ENCODE measurements at places on chromosomes 2 and 18. TPM values are rescaled to one million over a fixed set of nuclear protein-coding genes. Genes with fewer than 3 reads are reported as not detected.

DNA sequence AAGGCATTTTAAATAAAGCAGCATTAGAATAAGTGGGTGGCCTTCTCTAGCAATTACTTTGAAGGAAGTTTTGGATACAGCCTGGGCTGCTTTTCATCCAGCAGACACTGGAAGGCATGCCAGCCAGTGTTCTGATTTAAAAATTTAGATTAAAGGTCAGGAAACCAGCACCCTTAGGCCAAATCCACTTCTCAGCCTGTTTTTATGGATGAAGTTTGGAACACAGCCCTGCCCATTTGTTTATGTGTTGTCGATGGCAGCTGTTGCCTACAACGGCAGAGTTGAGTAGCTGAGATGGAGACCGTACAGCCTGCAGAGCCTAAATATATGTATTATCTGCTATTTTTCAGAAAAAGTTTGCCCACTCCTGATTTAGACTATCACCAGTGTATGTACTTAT, 313.6 kb upstream of the ACVR2A start:
- no peaks in the 10 kb centered on the region for H3K36me3 ChIP-seq
- H3K27me3 ChIP-seq, result no peaks in the 10 kb centered on the region
- H3K4me3 ChIP-seq, result no peak overlapping the region
- no peaks in the 10 kb centered on the region for H3K4me1 ChIP-seq

GRCh38 chr2:199309411-199309810, 148.3 kb downstream of the SATB2 start:
- DNase-seq, result no peak
- H3K36me3 ChIP-seq, result no peaks in the 10 kb centered on the region
- H3K27ac ChIP-seq, result no peak overlapping the region
- no peaks in the 10 kb centered on the region for H3K4me1 ChIP-seq

DNA sequence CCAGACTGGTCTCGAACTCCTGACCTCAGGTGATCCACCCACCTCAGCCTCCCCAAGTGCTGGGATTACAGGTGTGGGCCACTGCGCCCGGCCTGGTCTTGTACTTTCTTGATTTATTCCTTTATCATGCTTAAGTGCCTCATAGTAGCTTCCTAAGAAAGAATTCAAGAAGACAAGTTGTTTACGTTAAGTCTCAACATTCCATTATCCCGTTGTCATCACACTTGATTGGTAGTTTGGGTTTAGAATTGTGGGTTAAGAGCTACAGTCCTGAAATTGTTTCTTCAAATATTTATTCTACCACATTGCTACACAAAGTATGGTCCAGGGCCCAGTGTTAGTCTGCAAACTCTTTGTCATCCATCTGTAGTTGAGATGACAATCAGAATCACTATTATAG, 194.0 kb downstream of the VWC2L start:
- H3K4me3 ChIP-seq, result no peak overlapping the region
- H3K4me1 ChIP-seq, result no peaks in the 10 kb centered on the region
- no peak overlapping the region for H3K27ac ChIP-seq

DNA sequence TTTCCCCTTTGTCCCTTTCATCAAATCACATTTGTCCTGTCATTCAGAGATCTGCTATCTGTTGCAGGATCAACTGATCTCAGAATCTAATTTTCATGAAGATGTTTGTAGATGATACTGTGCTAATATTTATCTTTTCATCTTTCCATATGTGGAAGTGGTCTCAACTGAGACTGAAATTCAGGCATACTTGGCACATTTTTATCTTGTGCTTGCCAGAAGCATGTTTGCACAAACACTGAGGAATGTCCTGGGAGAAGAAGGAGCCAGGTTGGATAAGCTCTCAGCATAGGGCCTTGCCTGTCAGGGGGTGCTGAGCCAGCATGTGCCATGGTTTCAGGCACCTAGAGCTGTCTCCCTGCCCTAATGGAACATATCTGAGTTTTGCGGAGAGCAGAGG, 24.5 kb upstream of the MMADHC start:
- H3K4me3 ChIP-seq, result no peak overlapping the region
- no peaks in the 10 kb centered on the region for H3K4me1 ChIP-seq
- H3K27me3 ChIP-seq, result no peaks in the 10 kb centered on the region
- no peak overlapping the region for H3K27ac ChIP-seq

GRCh38 chr18:78658531-78658930, 321.1 kb upstream of the SALL3 start:
- H3K4me1 ChIP-seq, result no peaks in the 10 kb centered on the region
- no peak for DNase-seq
- no peaks in the 10 kb centered on the region for H3K27me3 ChIP-seq
- H3K4me3 ChIP-seq, result no peak overlapping the region
- H3K36me3 ChIP-seq, result no peaks in the 10 kb centered on the region

DNA sequence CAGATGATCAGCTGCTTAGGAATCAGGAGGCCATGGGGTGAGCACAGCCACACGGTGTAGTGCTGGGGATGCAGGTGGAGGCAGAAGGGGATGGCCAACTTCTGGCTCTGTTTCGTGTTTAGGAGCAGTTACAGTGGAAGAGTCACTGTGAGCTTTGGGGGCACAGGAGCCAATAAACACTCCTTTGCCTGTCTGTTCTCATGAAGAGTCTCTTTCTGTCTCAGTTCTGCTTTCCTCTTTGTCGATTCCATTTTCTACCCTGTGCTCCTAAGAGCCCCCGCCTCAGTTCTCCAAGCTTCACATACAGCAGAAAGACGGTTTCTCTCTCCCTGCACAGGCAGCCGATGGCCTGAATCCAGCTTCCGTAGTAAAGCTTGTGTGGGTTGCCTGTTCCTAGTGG, 21.0 kb upstream of the RRM2 start:
- no peak overlapping the region for H3K27ac ChIP-seq
- H3K4me1 ChIP-seq, result no peaks in the 10 kb centered on the region
- no peak for DNase-seq
- H3K27me3 ChIP-seq, result no peaks in the 10 kb centered on the region

GRCh38 chr2:99275882-99276281, 20.4 kb upstream of the LYG2 start:
- no peaks in the 10 kb centered on the region for H3K4me1 ChIP-seq
- H3K36me3 ChIP-seq, result no peaks in the 10 kb centered on the region
- H3K4me3 ChIP-seq, result no peak overlapping the region
- no peak for DNase-seq

GRCh38 chr2:76711490-76711889, 810.7 kb downstream of the LRRTM4 start:
- H3K27ac ChIP-seq, result no peak overlapping the region
- no peaks in the 10 kb centered on the region for H3K27me3 ChIP-seq
- H3K4me1 ChIP-seq, result no peaks in the 10 kb centered on the region
- no peaks in the 10 kb centered on the region for H3K36me3 ChIP-seq

CRYGC gene
- not detected for total RNA-seq

UGT1A9 gene
- total RNA-seq, result not detected

LDAH gene
- 32.1 TPM for total RNA-seq

ABCB11 gene
- not detected for total RNA-seq

ITPRIPL1 gene
- 58.3 TPM for total RNA-seq

Data from CD8-positive, alpha-beta memory T cell (primary cell).